ENCODE measurements at places on chromosomes 2 and 18.
A peak's percentile ranks its signal among the peaks of the same experiment; 100 is the strongest.

- no peak overlapping the region for H3K27ac ChIP-seq
- peaks cover 12% of the 10 kb centered on the region for H3K27me3 ChIP-seq
- H3K4me3 ChIP-seq, result no peak overlapping the region
- no peak for DNase-seq
- peaks cover 4% of the 10 kb centered on the region for H3K36me3 ChIP-seq
These were observed 141.3 kb downstream of the AFF3 start for GRCh38 chr2:100000915-100001707.

GRCh38 chr2:216884347-216884746 lies 24.5 kb upstream of the TNP1 start:
- no peak overlapping the region for H3K4me3 ChIP-seq
- no peak overlapping the region for H3K27ac ChIP-seq
- H3K4me1 ChIP-seq, result peaks cover 5% of the 10 kb centered on the region
- H3K27me3 ChIP-seq, result peaks cover 3% of the 10 kb centered on the region
- no peaks in the 10 kb centered on the region for H3K36me3 ChIP-seq

DNA sequence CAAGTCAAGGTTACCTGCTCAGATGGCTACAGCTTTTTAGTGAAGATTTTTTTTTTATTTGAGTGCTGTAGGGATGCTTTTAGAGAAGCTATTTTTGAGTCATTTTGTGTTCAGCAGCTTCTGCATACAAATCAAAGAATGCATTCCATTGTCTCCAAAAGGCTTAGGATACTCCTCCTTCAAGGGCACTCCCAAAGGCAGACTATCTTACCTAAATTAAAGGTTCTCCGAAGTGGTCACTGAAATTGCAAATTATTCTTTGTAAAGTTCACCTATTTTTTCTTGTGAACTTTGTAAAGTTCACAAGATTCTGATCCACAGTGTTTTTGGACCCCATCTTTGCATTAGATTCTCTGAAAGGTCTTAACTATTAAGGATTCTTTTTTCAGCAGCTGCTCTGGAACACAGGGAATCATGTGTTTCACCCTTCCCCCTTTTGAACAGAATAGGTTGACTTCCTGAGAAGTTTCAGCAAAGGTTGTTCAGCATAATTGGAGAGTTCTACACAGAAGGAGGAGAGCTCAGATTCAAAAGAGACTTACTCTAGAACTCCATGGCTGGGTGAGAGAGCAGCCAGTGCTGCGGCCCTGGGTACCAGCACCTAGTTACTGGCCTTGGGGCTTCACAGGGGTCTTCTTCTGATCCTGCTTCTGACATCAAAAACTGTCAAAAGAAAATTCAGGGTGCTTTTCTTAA lies 14.5 kb downstream of the CLIP4 start:
- no peak for DNase-seq
- H3K27ac ChIP-seq, result peak overlapping the region; percentile 74
- H3K36me3 ChIP-seq, result peaks cover 20% of the 10 kb centered on the region
- H3K27me3 ChIP-seq, result no peaks in the 10 kb centered on the region

GRCh38 chr2:105943977-105944376 lies 199.3 kb downstream of the NCK2 start:
- DNase-seq, result no peak
- H3K4me1 ChIP-seq, result no peaks in the 10 kb centered on the region
- H3K27me3 ChIP-seq, result no peaks in the 10 kb centered on the region

DNA sequence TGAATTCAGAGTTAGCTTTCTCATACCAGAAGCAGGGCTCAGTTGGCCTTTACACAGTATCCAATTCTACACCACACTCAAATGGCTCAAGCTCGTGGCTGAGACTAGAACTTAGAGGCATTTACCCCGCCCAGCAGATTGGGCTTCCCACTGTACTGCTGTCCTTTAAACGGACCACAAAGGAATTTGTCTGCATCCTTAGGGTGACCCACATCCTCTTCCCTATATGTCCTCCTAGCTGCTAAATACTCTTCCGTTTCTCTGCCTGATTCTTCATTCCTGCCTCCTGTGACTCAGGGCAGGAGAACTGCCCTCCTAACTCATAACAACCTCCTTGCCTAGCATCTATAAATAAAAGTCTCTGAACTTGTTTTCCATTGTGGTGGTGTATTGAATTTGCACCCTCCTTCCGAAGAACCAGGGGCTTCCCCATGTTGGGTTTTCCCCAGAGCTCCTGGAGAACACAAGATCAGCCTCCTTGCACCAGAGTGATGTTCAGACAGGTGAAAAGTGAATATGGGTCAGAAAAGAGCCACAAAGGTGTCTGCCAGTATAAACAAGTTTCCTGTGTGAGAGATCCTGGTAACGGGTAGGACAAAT lies 32.0 kb upstream of the MC4R start:
- no peaks in the 10 kb centered on the region for H3K36me3 ChIP-seq
- no peak for DNase-seq
- H3K27ac ChIP-seq, result no peak overlapping the region
- H3K4me1 ChIP-seq, result no peaks in the 10 kb centered on the region
- no peak overlapping the region for H3K4me3 ChIP-seq
- H3K27me3 ChIP-seq, result peaks cover 13% of the 10 kb centered on the region

DNA sequence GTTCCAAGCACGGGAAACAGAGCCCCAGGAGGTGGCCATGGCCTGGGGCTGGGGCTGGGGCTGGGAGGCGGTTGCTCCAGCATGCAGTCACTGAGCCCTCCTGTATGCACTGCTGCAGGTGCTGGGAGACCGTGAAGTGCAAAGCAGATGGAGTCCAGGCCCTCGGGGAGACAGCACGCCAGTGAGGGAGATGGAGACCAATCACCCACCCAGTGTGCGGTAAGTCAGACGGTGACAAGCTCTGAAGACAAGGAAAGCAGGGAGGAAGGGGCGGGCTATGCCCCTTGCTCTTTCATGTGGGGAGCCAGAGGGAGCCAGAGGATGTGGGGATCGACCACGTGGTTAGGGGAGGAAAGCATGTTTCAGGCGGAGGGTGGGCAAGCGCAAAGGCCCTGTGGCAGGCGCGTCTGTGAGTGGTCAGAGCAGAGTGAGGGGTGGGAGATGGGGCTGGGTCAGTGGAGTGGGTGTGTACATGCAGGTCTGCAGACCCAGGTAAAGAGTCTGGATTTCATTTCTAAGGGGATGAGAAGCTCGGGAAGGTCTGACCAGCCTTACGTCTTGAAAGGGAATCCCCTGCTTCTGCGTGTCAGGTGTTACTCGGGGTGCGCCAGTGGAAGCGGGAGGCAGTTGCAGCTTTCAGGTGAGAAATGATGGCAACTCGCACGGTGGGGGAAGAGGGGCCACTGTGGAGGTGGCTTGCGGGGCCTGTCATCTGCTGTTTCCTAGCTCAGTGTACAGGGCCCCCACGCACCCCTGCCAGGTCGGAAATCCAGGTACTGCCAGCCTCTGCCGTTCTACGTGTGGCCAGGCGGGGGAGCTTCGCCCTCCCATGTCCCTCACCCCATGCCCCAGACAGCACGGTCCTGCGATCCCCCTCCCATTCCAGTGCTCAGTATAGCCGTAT lies 19.4 kb downstream of the RRM2 start:
- H3K4me3 ChIP-seq, result no peak overlapping the region
- peaks cover 4% of the 10 kb centered on the region for H3K4me1 ChIP-seq
- H3K36me3 ChIP-seq, result peaks cover 7% of the 10 kb centered on the region
- DNase-seq, result no peak
- no peaks in the 10 kb centered on the region for H3K27me3 ChIP-seq

DNA sequence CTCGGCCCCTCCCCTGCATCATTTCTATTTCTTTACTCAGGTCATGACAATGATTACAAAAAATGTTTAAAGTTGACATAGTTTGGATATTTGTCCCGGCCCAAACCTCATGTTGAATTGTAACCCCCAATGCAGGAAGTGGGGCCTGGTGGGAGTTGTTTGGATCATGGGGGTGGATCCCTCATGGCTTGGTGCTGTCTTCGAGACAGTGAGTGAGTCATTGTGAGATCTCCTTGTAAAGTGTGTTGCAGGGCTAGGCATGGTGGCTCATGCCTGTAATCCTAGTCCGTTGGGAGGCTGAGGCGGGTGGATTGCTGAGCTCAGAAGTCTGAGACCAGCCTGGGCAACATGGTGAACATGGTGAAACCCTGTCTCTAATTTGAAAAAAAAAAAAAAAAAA lies 9.2 kb upstream of the MAP4K4 start:
- H3K4me3 ChIP-seq, result no peak overlapping the region
- H3K4me1 ChIP-seq, result no peaks in the 10 kb centered on the region
- no peak for DNase-seq
- no peaks in the 10 kb centered on the region for H3K36me3 ChIP-seq

DNA sequence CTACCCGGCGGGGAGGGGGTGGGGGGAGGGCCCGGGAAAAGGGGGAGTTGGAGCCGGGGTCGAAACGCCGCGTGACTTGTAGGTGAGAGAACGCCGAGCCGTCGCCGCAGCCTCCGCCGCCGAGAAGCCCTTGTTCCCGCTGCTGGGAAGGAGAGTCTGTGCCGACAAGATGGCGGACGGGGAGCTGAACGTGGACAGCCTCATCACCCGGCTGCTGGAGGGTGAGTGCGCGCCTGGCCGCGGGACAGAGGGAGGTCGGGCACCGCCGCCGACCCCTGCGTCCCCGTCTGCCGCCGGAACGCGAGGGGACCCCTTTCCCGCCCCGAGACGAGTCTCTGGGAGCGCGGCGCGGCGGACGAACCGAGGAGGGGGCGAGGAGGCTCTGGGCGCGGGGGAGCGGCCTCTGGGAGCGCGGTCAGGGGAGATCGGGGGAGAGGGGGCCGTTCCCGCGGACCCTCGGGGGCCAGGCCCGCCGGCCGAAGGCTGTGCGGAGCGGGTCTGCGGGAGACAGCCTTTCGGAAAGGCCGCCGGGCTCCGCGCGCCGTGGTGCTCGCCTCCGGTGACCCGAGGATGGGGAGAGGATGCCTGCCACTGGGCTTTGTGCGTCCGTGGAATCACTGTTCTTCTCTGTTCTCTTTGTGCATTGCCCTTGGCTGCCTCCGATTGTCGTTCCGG lies 463 bp downstream of the PPP1CB start:
- no peak for DNase-seq
- peak overlapping the region; percentile 96 for H3K27ac ChIP-seq
- H3K27me3 ChIP-seq, result no peaks in the 10 kb centered on the region
- H3K36me3 ChIP-seq, result peaks cover 3% of the 10 kb centered on the region

DNA sequence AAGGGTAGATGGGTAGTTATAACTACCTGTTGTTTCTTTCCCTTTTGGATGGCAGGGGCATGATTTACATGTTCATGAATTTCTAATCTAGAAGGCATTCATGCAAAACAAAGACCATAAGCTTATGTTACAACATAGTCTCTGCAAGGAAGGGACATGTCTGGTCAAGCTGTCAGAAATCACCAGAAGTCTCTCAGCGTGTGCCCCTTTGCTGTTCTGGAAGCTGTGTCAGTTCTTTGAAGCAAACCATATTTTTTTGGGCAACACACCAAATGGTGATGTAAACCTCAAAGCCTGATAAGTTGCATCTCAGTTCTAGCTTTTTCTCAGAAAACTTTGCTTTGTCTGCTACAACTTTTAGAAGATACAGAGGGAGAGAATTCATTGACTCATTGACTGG lies 173.5 kb upstream of the CTAGE1 start:
- H3K27me3 ChIP-seq, result peaks cover 6% of the 10 kb centered on the region
- H3K4me3 ChIP-seq, result no peak overlapping the region
- DNase-seq, result no peak
- H3K36me3 ChIP-seq, result no peaks in the 10 kb centered on the region

- no peak for DNase-seq
- H3K4me3 ChIP-seq, result no peak overlapping the region
- no peak overlapping the region for H3K27ac ChIP-seq
These were observed 58.5 kb downstream of the FAM228A start for GRCh38 chr2:24233321-24233720.

DNA sequence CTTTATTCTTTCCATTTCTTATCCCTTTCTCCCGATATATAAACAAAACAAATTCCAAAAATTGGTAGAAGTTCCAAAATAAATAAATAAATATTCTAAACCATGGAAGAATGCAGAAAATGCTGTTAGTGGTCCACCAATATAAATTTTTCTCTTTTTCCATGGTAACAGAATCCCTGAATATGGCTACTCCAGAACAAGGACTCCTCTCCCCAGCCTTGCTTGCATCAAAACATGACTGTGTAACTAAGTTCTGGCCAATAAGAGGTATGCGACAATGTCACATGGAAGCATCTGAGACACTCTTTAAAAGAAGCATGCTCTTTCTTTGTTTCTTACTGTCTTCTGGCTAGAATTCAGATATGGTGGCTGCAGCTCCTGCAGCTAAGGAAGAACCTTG lies 325.1 kb upstream of the TANK start:
- H3K27ac ChIP-seq, result no peak overlapping the region
- H3K36me3 ChIP-seq, result peaks cover 3% of the 10 kb centered on the region
- H3K27me3 ChIP-seq, result no peaks in the 10 kb centered on the region
- no peak overlapping the region for H3K4me3 ChIP-seq

DNA sequence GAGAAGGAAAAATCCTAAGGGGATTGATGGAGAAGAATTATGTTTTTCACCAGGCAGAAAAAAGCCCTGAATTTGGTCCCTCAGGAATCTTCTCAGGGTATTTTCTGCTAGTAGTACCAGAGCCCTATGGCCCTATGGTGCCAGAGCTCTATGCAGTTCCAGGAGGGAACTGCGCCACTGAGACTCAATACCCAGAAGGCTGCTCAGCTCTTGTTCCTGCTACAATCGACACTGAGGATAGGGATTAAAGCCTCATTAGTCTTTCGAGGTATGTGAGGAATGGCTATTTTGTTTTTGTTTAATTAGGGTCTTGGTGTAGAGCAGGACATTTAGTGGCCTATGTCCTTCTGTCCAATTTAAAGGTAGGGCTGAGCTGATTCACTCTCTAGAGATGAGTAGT lies 21.7 kb upstream of the PPP3R1 start:
- H3K4me1 ChIP-seq, result peaks cover 6% of the 10 kb centered on the region
- DNase-seq, result no peak
- H3K27ac ChIP-seq, result no peak overlapping the region
- H3K27me3 ChIP-seq, result no peaks in the 10 kb centered on the region

DNA sequence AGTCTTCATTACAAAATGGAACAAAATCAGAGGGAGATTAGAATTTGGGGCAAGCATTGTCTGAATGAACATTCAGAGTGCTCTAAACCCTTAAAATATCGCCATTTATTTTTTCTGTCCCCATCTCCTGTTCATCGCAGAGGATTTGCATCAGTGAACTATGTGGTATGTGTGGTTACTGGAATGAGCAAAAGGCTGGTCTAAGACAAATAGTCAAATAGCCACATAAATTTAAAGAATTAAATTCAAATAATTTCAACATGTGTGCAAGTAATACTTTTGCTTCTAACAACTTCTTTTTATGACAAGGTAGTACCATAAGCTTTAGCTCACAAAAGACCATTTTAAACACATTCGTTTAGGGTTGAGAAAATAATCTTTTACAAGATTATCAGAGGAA lies 82.6 kb upstream of the ST8SIA3 start:
- H3K27me3 ChIP-seq, result peaks cover 20% of the 10 kb centered on the region
- no peak for DNase-seq
- no peaks in the 10 kb centered on the region for H3K4me1 ChIP-seq
- H3K27ac ChIP-seq, result no peak overlapping the region
- H3K4me3 ChIP-seq, result no peak overlapping the region

DNA sequence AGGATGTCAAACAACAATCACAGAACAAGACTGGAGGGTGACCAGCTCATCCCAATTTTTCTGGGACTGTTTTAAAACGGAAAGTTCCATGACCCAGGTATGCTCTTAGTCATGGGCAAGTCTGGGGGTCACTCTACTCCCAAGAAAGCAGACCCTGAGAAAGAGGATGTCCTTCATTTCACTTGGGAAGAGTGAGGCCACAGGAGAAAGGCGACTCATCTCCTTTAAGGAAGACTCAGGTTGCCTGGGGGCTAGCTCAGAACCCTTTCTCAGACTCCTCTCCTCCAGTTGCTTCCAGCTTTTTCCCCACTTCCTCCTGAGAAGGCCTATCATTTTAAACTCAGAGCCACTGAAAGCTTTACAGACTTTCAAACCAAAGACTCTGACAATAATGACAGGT lies 9.3 kb downstream of the RNF152 start:
- no peaks in the 10 kb centered on the region for H3K27me3 ChIP-seq
- no peak overlapping the region for H3K27ac ChIP-seq
- DNase-seq, result no peak

Data from type B pancreatic cell (in vitro differentiated cells).